ENCODE measurements at places on chromosomes 12 and 14.

GRCh38 chr12:5294274-5295070 is 137.4 kb upstream of the NTF3 start:
- no peak for DNase-seq

GRCh38 chr12:90515199-90516175 is 439.5 kb downstream of the CCER1 start:
- DNase-seq = no peak

DNA sequence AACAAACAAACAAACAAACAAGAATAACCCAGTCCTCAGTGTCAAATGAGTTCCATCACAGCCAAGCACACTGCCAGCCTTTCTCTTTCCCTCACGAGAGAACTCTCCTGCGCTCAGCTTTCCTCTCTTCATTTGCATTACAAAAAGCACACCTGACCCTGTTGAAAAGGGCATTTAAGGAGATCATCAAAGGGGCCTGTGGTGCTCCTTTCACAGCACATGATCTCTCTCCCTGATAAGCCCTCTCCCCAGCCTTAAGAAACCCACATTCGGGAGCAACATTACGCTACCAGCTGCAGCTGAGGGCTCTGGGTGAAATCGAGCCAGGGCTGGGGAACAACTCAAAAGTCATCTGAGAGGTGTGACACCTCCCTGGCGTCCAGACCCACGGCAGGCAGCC is 165.6 kb upstream of the TMCC3 start:
- DNase-seq = no peak

DNA sequence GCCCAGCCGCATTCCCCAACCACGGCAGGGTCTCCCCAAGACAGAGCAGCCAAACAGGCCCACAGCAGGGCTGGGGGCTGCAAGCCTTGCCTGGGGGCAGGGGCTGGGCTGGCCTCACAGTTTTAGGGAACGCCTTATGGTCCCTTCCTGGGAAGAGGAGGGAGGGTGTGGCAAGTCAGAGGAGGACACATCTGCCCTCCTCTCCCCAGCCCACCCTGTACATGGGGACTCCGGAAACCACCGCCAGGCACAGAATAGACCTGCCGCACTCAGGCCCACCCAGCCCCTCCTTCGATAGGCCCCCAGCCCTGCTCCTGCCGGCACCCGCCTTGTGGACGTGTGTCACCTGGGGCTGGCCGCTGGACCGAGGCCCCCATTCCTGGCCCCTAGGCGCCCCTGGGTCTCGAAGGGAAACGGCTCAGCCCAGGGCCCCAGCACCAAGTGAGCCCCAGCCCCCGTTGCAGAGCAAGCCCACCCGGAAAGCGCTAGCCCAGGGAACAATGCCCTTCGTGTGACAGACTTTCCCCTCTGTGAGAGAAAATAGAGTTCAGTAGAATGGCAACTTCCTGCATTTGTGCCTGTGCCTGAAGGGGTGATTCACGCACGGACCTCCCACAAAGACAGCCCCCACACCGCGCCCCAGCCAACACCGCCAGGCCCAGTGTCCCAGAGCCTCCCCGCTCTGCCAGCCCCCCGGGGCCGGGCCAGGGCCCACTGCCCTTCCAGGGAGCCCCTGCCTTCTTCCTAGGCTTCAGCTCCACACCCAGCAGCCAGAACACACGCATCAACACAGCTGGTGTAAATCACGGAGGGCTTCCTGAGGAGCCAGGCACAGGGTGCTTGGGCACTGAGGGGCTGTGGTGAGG is 12.0 kb upstream of the NUDT14 start:
- DNase-seq = peak; percentile 18

DNA sequence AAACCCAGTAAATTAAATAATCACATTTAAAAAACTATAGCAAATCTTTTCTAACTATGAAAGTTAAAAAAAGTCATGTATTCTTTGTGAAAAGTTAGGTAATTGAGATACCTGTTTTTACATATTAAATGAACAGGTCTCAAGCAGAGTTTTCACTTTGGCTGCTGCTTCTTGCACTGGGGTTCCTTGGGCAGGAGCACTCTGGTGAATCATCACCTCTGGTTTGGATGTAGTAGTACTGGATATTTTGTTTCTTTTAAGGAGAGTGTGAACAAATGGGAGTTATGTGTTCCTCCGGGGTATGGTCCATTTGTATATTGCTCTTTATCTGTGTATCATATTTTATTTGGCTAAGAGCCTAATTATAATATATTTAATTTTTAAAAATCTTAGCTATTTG is 82.7 kb downstream of the FUT8 start:
- no peak for DNase-seq
